ENCODE measurements at places on chromosomes 2 and 18. TPM values are rescaled to one million over a fixed set of nuclear protein-coding genes. Genes with fewer than 3 reads are reported as not detected.

- H3K4me1 ChIP-seq: no peaks in the 10 kb centered on the region
- DNase-seq: no peak
- H3K27me3 ChIP-seq: no peaks in the 10 kb centered on the region
- H3K36me3 ChIP-seq: no peaks in the 10 kb centered on the region
- no peak overlapping the region for H3K4me3 ChIP-seq
- H3K27ac ChIP-seq: no peak overlapping the region
Observed at GRCh38 chr2:102391565-102391964, 31.4 kb upstream of the IL18RAP start.

DNA sequence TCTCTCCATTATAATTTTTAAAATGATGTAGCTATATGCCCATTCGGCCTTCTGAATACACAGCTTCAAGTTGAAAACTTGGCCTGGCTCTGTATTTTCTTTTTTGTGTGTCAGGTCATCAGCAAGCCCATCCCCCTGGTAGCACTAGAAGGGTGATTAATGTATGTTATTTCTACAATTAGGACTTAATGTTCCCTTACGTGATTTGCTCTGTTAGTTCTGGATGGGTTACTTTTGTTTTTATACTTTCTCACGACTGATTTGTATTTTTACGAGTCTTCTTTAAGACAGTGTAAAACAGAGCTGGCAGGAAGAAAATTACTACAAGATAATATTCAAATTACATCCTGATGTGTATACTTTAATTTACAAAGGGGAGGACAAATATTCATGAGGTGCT is 88.4 kb upstream of the RGPD4 start:
- H3K27me3 ChIP-seq: no peaks in the 10 kb centered on the region
- peak; percentile 3 for DNase-seq
- no peaks in the 10 kb centered on the region for H3K36me3 ChIP-seq
- H3K4me1 ChIP-seq: peaks cover 7% of the 10 kb centered on the region
- no peak overlapping the region for H3K27ac ChIP-seq

GRCh38 chr18:6943143-6943542 is 174.5 kb downstream of the LAMA1 start:
- no peak overlapping the region for H3K27ac ChIP-seq
- no peaks in the 10 kb centered on the region for H3K36me3 ChIP-seq
- H3K4me3 ChIP-seq: no peak overlapping the region
- H3K27me3 ChIP-seq: no peaks in the 10 kb centered on the region
- no peak for DNase-seq

- no peak for DNase-seq
- no peaks in the 10 kb centered on the region for H3K36me3 ChIP-seq
- no peak overlapping the region for H3K27ac ChIP-seq
- H3K4me3 ChIP-seq: no peak overlapping the region
- no peaks in the 10 kb centered on the region for H3K27me3 ChIP-seq
Observed at GRCh38 chr2:226475650-226476049, 324.0 kb downstream of the IRS1 start.

- H3K36me3 ChIP-seq: no peaks in the 10 kb centered on the region
- no peak overlapping the region for H3K4me3 ChIP-seq
- no peak for DNase-seq
Observed at GRCh38 chr2:24160761-24161160, 14.1 kb upstream of the FAM228A start.

DNA sequence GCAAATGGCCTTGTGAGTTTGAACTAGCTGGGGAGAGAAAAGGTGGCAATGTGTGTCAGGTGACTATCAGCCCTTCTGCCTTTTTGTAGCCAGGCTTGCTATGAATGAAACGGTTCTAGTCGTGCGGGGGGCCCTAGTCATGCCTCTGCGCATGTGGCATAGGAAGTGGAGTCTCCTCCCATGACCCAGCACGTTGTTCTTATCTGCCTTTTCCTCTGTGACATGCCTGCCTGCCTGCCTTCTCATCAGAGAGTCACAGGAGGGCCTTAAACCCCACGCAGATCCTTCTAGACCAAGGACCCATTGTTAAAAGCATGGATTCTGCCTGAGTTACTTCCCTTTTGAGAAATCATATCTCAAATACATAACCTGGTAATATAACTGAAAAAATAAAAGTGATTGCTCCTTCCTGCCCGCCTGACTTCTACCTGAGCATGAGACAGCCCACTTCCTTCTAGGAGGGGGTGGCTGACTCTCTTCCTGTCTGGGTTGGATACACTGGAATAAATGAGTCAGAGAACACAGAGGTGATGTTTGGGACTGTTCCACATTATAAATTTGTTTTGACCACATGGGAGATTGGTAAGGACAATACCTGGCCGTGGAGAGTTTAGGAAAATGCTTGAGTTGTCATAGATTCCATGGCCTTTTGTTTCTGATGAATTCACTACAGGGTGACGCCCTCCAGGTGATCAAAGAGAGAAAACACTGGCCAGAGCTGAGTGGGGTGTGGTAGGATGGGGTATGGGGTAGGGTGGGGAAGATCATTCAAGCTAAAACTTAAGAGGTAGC is 49.8 kb downstream of the FBLN7 start:
- no peaks in the 10 kb centered on the region for H3K27me3 ChIP-seq
- no peak overlapping the region for H3K4me3 ChIP-seq
- no peaks in the 10 kb centered on the region for H3K36me3 ChIP-seq
- DNase-seq: no peak

- no peak for DNase-seq
- no peaks in the 10 kb centered on the region for H3K27me3 ChIP-seq
- no peak overlapping the region for H3K27ac ChIP-seq
- no peak overlapping the region for H3K4me3 ChIP-seq
- peaks cover 11% of the 10 kb centered on the region for H3K4me1 ChIP-seq
Observed at GRCh38 chr2:168561991-168562390, 105.9 kb downstream of the CERS6 start.

DNA sequence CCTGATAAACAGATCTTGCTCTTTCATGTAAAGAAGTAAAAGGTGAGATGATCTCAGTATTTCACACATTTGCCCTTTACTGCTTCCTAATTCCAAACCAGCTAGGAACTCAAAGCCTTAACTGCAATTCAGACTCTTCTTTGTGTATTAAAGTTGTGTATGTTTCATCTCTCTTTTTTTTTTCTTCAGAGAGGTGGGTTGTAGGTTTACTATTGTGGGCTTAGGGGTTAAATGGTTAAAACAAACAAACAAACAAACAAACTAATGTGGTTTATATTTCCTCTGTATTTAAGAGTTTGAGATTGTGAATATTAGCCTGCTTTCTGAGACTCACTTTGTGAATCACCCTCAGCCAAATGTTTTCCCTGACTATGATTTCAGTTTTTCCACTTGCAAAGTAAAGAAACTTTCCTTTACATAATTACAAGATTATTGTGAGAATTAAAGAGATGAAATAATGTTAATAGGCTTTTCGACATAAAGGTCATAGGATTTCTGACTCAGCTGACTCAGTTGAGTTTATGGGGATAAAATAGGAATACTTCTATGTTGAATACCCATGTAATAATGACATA is 2.8 kb downstream of the GULP1 start:
- no peak overlapping the region for H3K4me3 ChIP-seq
- H3K36me3 ChIP-seq: no peaks in the 10 kb centered on the region
- peaks cover 6% of the 10 kb centered on the region for H3K4me1 ChIP-seq
- peak overlapping the region; percentile 98 for H3K27ac ChIP-seq

GRCh38 chr18:74230922-74231714 is 60.6 kb downstream of the CYB5A start:
- DNase-seq: no peak
- H3K27me3 ChIP-seq: no peaks in the 10 kb centered on the region
- no peak overlapping the region for H3K4me3 ChIP-seq

GRCh38 chr2:10828346-10828745 is 15.8 kb upstream of the PDIA6 start:
- H3K27ac ChIP-seq: no peak overlapping the region
- H3K4me3 ChIP-seq: no peak overlapping the region
- H3K36me3 ChIP-seq: no peaks in the 10 kb centered on the region
- H3K4me1 ChIP-seq: peaks cover 6% of the 10 kb centered on the region

DNA sequence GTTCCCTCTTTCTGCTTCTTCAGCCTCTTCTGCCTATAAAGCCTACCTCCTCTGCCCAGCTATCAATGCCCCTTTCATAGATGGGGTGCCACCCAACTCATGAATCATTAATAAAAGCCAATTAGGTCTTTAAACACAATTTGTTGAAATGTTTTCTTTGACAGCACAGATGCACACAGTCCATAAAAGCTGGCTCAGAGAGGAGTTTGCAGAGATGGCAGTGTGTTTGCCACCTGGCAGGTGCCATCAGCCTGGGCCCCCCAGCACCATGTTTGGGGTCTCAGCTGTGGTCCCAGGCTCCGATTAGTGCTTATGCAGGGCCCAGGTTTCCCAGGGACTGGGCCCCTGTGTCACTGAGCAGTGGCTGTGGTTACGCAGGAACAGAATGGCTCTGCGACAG is 7.9 kb upstream of the MC2R start:
- DNase-seq: no peak
- no peaks in the 10 kb centered on the region for H3K36me3 ChIP-seq

- no peaks in the 10 kb centered on the region for H3K27me3 ChIP-seq
- DNase-seq: no peak
- H3K27ac ChIP-seq: no peak overlapping the region
- H3K4me1 ChIP-seq: no peaks in the 10 kb centered on the region
- H3K36me3 ChIP-seq: no peaks in the 10 kb centered on the region
Observed at GRCh38 chr18:74447404-74448152, 9.5 kb downstream of the DIPK1C start.

DNA sequence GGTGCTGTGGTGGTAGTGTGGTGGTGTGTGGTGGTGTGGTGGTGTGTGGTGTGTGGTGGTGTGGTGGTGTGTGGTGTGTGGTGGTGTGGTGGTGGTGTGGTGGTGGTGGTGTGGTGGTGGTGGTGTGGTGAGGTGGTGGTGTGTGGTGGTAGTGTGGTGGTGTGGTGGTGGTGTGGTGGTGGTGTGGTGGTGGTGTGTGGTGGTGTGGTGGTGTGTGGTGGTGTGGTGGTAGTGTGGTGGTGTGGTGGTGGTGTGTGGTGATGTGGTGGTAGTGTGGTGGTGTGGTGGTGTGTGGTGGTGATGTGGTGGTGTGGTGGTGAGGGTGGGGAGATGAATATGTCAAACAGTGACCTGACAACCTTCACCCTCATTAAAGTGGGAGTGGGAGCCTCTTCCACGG is 55.6 kb upstream of the DLGAP1 start:
- H3K4me1 ChIP-seq: no peaks in the 10 kb centered on the region
- no peak overlapping the region for H3K27ac ChIP-seq
- H3K27me3 ChIP-seq: no peaks in the 10 kb centered on the region
- H3K36me3 ChIP-seq: no peaks in the 10 kb centered on the region
- H3K4me3 ChIP-seq: no peak overlapping the region
- DNase-seq: no peak

DNA sequence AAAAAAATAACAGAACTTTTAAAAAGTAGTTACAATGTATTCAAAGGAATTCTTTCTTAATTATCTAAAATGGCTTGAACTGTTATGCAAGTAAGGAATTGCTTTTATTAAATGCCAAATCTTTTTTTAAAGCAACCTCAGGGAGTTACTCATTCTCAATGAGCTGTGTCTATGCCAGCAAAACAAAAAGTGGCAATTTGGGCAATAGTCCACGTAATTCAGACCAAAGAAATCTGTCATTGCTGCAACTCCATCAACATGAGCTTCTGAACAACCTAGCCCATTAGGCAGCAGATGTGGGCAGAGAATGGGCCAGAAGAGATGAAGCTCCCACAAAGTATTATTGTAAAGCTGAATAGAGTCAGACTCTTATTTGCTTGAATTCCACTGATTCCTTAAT is 118.4 kb downstream of the ALK start:
- DNase-seq: peak; percentile 30
- H3K27ac ChIP-seq: peak overlapping the region; percentile 48
- peaks cover 20% of the 10 kb centered on the region for H3K4me1 ChIP-seq
- H3K4me3 ChIP-seq: no peak overlapping the region

- peak; percentile 63 for DNase-seq
- peak overlapping the region; percentile 97 for H3K27ac ChIP-seq
- peaks cover 29% of the 10 kb centered on the region for H3K4me1 ChIP-seq
- H3K27me3 ChIP-seq: no peaks in the 10 kb centered on the region
- no peaks in the 10 kb centered on the region for H3K36me3 ChIP-seq
Observed at GRCh38 chr2:218370410-218371063, 11.5 kb upstream of the SLC11A1 start.

DNA sequence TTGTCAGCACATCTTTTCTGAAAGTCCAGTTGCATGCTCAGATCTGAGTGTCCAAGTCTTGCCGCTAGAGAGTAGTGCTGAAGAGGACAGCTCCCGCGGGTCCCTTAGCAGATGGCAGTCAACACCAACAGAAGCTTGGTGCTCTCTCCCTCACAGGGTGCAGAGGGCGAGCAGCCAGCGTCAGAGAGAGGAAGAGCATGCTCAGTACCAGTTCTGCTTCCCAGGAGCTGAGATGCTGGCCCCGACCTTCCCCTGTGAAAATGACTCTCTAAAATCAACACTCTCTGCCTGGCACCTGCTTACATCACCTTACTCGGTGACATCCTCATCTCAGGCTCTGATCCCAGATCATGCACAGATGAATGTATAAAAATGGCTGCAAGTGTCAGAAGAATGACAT is 86.0 kb upstream of the TWIST2 start:
- no peak for DNase-seq
- no peaks in the 10 kb centered on the region for H3K27me3 ChIP-seq
- H3K27ac ChIP-seq: no peak overlapping the region
- H3K4me1 ChIP-seq: no peaks in the 10 kb centered on the region
- no peak overlapping the region for H3K4me3 ChIP-seq

DNA sequence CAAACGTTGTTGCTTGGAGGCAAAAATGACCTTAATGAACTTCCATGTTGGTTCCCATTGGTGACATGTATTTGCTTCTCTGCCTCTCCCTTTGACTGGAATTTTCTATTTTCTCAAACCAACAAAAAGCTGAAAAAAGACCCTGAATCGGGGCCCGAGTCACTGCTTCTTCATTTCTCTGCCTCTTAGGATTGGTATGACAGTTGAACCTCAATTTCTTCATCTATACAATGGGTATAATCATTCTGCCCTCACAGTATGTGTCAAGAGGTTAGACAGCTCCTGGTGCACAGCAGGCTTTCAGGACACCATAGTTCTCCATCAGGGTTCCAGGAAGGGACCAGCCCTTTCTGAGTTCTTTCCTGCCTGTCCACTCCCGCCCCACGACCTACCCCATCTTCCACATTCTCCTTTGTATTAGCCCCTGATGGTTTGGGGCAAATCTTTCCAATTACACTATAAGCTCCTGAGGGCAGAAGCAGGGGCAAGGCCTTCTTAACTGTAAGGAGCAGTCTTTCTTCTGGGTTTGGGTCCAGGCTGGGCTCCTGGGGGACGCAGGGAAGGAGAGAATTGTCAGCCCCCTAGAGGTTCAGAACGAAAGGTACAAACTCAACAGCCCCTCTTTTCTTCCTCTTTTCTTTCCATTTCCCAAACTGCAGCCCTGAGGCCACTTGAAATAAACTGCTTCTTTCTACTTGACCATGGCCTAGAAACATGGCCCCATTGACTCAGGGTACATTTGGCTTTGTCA is 6.3 kb upstream of the PKDCC start:
- H3K4me1 ChIP-seq: no peaks in the 10 kb centered on the region
- H3K27ac ChIP-seq: no peak overlapping the region
- no peaks in the 10 kb centered on the region for H3K36me3 ChIP-seq
- DNase-seq: no peak
- H3K4me3 ChIP-seq: no peak overlapping the region
- H3K27me3 ChIP-seq: no peaks in the 10 kb centered on the region

UPP2 gene
- total RNA-seq: 0.11 TPM

ADD2 gene
- 6.5 TPM for total RNA-seq

CRYGC gene
- not detected for total RNA-seq

EGR4 gene
- total RNA-seq: not detected

Measured in thyroid gland (tissue), 4 donors.